Hematopoietic multipotent progenitor cell treated with erythropoietin and hydrocortisone succinate and interleukin-3 and kit ligand, for 4 days (in vitro differentiated cells): ENCODE measurements at places on chromosomes 5 and 9.

GRCh38 chr9:138069731-138070456, 192.3 kb downstream of the CACNA1B start:
- DNase-seq = no peak

GRCh38 chr9:22342491-22343217, 104.0 kb upstream of the DMRTA1 start:
- no peak for DNase-seq

DNA sequence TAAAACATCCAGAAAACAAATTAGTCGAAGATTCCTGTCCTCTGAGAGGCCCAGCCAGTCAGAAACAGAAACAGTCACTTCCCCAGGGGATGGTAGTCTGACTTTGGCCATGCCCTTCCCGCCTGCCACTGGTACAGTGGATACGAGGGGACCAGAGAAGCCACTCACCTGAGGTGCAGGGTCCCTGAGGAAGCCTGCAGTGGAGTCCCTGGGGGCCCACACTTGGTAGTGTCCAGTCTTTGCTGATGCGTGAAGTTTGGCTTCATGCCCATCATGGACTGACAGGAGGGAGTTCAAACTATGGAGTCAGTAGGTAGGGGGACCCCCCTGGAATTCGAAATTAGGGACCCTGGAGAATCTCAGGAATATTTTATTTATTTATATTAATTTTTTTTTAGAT, 147.5 kb downstream of the DAB2IP start:
- no peak for DNase-seq

DNA sequence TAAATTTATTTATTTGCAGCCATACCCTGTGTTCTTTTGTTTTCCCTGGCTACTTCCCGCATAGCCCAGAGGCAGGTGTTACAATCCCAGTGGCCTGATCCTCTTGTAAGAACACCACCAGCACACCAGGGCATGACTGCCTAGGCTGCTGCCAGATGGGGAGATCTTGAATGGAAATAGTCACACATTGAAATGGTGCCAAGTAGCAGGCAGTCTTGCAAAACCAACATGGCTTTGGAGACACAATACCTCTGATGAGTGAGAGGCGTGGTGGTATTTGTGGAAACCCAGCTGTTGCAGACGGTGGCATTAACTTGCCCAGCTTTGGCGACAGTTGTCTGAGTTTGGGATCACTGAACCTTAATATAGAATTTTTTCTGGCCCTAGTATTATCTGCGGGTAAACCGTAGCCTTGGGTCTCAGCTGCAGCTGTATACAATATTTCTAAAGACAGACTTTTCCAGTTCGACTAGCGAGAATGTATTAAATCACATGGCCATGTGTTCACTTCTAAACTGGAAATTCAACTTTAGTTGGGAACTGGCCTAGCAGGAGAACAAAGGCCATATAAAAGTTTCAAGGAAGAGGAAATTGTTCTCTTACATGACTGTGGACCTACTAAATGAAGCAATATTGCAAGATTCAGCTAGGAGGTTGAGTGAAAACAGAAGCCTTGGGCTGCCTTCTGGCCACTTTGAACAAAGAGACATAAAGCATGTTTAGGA, 277.0 kb downstream of the SMARCA2 start:
- DNase-seq = no peak

DNA sequence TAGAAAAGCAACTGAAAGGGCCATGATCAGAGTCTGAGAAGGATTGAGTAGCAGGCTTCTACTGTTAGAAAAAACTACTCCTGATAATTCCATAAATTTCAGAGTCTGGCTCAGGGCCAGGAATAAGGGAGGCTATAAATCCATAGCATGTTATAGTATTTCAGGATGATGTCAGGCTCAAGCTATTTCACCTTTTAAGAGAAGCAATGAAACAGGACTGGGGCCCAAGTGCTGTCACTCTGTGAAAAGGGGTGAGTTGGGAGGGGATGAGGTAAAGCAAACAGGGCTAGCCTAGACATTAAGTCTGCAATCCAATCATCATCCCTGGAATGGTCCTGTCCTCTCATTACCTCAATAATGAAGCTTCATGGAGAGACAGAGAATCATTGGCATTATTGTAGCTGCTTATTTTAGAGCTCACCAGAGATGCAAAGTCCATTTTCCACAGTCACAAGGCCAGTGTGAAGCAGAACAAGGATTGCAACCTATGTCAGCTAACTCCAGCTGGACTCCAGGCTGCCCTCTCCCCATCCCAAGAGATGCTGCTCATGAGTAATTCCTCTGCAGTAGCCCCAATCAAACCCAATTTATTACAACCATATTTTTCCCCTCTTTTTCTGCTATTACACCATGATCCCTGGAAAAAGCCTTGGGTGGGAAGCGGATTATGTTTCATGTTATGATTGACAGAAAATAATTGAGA, 56.0 kb downstream of the PAPPA start:
- no peak for DNase-seq

- no peak for DNase-seq
Measured at GRCh38 chr5:16606628-16607027, 10.2 kb downstream of the RETREG1 start.

GRCh38 chr5:78547731-78548615, 100.6 kb downstream of the LHFPL2 start:
- no peak for DNase-seq

GRCh38 chr5:567664-568060, 43.4 kb upstream of the SLC9A3 start:
- DNase-seq = no peak
